ENCODE measurements at places on chromosomes 11 and 22. TPM values are rescaled to one million over a fixed set of nuclear protein-coding genes. Genes with fewer than 3 reads are reported as not detected.
A peak's percentile ranks its signal among the peaks of the same experiment; 100 is the strongest.

- no peak for DNase-seq
Measured at GRCh38 chr22:43526117-43526655, 114.4 kb downstream of the MPPED1 start.

DNA sequence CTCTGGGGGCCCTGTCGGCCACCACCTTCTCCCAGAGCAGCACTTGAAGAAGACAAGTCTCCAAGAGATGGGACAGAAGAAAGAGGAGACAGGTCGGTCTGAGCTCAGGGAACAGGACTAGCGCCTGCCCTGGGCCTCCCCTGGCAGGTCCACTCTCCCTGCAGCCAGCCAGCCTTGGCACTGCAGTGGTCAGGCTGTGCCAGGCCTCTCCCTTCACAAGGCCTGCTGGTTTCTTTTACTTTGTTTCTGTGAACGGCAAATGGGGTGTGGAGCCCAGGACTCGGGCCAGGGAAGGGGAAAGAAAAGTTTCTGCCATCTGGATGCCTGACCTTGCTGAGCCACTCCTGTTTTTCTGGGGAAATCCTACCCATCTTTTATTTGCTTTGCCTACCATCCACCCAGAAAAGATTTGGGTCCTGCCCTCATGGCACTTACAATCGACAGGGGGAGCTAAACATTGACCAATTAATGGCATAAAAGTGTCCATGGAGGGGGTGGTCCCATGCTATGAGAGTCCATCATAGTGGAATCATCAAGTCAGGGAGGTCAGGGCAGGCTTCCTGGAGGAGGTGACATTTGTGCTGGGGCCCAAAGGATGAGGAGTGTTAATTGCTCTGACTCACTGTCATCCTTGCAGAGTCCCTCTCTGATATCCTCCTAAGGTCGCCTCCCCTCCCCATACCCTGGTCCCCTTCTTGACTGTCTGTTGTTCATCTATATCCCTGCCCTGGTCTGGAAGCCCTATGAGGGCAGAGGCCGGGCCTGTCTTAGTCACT, 65.2 kb downstream of the NFAM1 start:
- DNase-seq, result no peak

- no peak for DNase-seq
Measured at GRCh38 chr11:105132716-105133511, 6.7 kb downstream of the CARD18 start.

DNA sequence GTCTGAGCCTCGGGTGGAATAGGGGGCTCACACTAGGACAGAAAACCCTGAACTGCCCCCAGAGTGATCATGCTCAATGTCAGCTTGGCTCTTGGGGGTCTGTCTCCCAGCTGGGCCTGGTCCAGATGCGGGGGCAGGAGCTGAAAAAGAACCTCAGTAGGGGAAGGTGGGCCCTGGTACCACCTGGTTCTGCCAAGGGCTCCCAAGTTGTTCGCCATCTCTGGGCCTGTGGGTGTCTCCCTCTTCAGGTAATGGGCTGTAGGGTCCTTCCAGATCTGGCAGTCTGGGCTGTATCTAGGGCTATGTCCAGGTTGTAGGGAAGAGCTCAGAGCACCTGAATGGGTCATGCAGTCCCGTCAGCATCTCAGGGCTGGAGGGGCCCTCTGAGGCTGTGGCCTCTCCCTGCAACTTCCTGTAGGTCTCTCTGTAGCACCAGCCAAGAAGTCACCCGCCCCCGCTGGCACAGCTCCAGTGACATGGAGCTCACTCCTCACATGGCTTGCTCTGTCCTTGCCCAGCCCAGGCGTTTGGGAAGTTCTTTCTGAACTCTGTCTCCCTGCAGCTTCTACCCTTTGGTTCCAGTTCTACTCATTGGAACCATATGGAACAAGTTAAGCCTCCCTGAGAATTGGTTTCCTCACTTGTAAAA, 33.0 kb upstream of the SOX10 start:
- DNase-seq, result no peak

GRCh38 chr11:65181569-65182257, at the start of gene CAPN1:
CAPN1 (plus strand) TSS chr11:65181928; CDS start chr11:65182702, 774 bp downstream.
- DNase-seq, result no peak

DNA sequence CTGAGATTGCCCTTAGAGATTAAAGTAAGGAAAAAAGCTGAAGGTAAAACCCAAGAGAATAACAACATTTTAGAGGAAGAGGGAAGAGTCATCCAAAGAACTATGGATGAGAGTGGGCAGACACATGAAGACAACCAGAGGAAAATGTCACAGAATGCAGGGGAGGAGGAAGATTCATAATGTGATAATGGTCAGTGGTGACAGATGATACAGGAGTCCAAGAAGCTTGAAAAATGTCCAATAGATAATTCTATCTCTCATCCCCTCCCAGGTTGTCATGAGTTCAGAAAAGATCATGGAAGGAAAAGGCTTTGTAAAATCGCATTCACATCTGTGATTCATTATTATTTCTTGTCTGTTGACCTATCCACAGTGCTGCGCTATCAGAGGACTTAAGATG, 282.3 kb upstream of the CCDC90B start:
- DNase-seq, result no peak

DNA sequence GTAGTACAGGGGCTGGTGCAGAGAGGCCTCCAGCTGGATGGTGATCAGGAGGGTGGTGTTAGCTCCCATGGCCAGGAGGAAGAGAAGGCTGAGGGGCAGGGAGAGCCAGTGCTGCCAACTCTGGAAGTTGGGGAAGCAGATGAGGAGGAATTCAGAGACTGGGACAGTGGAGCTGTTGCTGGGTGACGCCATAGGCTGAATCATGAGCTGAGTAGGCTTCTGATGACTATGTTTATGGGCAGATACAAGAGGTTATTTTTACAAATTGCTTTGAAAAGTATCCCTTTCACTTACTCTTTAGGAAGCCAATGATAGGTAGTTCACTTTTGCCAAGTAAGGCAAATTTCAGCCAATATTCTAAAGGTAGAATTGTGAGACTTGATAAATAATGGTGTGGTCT, 3.1 kb downstream of the OR56A1 start:
- no peak for DNase-seq

DNA sequence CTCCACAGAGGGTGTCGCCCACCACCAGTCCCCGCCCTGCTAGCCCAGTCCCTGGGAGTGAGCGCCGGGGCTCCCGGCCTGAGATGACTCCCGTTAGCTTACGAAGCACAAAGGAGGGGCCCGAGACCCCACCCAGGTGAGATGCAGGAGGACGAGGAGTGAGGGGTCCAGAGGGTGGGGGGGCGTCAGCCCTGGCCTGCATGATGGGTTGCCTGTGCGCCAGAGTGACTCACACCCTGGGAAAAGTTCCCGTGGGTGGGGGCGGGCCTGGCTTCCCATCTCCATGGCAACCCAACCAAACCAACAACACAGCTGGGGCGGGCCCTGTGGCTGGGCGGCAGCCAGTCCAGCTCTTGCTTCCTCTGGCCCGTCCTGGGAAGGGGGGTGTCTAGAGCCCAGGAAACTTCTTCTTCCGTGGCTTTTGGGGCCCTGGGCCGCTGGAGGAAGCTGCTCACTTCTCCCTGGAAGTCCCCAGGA, 4.5 kb downstream of the GAS2L1 start:
- DNase-seq, result no peak

DNA sequence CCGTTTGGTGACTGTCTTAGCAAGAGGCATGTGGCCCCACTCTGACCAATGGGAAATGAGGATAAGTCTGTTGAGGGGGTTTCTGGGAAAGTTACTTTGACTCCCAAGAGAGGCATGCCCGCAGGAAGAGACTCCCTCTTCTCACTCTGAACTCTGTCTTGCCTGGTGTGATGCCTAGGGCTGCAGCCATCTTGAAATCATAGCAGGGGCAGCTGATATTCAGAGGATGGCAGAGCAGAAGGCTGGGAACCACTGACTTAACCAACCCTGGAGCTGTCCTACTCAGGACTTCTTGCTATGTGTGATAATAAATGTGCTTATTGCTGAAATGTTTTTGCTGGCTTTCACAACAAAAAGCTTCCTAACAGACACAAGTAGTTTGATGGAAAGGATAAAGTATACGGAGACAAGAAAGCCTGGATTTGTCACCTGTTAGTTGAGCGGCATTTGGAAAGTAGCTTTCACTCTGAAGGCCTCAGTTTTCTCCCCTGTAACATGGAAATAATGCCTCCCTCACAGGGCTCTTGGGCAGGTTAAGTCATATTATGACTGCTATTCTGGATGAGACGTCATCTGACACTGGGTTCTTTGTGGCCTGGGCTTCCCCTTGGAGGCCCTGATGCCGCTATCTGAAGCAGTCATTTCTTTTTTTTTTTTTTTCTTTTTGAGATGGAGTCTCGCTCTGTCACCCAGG, 128.5 kb downstream of the CEP164 start:
- no peak for DNase-seq

GRCh38 chr11:69367211-69367964, 73.4 kb downstream of the MYEOV start:
- DNase-seq, result no peak

DNA sequence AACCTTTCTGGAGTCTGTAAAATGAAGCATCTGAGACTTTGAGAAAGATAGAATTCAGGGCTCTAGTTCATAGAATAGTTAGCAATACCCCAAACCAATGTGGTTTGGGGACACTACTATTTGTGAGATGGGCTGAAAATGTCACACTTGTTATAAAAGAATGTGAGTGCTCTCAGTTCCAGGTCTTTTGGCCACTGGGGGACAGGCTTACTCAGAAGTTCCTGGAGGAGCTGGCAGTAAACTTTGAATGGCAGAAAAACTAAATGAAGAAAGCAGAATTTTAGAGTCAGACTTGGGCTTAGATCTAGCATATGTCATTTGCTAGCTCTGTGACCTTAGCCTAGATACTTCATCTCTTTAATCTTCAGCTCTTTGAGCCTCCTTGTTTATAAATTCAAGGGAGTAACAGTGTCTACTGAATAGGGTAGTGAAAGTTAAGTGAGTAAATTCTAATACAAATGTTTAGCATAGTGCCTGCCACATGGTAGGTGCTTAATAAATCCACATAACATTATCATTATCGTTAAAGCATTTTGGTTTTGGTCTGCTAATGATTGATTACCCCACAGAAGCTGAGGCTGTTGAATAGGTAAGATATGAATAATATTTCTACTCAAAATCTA, 3.7 kb downstream of the LYVE1 start:
- DNase-seq, result no peak

GRCh38 chr11:118914987-118915386, 10.7 kb downstream of the BCL9L start:
- no peak for DNase-seq

DNA sequence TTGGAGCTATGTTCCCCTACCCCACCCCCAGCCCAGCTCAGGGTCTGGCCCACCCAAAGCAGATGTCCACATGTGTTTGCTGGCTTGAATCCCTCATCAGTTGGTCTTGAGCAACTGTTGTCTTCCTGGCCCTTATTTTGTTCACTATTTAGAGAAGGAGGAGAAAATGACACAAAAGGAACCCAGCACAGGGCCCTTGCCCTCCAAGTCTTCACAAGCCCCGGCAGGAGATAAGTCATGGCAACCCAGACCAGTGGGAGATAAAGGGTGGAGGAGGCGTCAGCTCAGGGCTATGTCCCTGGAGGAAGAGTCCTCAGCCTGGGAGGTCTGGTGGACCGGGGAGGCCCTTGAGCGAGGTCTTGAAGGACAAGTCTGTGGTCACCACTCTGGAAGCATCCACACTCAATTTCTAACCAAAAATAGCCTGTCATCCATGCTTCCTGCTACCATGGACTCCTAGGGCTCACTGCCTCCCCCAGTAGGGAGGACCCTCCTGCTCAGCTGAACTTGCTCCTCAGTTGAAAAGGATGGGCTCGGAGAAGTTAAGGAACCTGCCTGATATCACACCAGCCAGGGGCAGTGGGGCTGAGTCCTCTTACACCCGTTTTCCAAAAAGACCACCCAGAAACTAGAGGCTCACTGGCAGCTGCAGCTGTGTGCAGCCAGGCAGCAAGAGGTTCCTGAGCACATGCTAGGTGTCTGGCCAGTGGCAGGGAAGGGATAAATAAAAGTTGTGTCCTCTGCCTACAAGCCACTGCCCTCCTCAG, 1.8 kb upstream of the RAB3IL1 start:
- no peak for DNase-seq

DNA sequence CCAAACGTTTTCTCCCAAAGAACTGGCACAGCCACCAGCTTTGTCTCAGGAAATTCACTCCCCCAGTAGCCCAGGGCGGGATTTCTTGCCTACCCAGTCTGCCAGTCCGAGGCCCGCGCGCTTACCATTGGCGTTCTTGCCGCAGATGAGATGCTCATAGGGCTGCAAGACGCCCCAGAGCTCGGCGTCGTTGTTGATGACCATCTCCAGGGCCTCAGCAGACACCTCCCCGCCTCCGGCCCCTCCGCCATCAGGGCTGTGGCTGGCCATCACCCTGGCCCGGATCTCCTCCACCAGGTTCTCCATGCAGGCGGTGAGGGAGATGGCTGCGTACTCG, 1.3 kb downstream of the ABTB2 start:
- DNase-seq, result no peak

- no peak for DNase-seq
Measured at GRCh38 chr22:48088926-48089536, 1326.6 kb downstream of the TBC1D22A start.

DNA sequence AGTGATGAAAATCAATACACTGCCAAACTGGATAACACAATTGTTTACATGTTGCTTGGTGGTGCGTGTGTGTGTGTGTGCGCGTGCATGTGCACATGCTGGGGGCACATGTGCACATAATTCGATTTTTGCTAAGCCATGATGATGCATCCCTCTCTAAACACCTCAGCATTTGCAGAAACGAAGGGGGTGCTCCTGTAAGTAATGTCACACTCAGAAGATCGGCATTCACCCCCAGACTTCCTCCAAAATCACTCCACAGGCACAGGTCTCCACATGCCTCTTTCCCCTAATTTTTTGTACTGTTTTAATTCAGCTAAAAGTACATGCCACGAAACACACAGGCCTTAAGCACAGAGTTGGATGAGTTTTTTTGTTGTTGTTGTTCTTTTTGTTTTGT, 341.5 kb downstream of the SHANK2 start:
- DNase-seq, result no peak

GRCh38 chr11:100235085-100235484, 452.0 kb upstream of the ARHGAP42 start:
- no peak for DNase-seq

DNA sequence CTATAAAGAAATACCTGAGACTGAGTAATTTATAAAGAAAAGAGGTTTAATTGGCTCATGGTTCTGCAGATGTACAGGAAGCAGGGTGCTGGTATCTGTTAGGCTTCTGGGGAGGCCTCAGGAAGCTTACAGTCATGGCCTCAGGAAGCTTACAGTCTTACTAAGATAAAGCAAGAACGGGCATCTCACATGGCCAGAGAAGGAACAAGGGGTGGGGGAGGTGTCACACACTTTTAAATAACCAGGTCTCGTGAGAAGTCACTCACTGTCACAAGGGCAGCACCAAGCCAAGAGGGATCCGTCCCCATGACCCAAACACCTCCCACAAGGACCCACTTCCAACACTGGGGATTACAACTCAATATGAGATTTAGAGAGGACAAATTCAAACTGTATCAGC, 192.8 kb upstream of the B3GAT1 start:
- DNase-seq, result peak; percentile 54

GRCh38 chr11:92596596-92597317, 372.1 kb downstream of the FAT3 start:
- no peak for DNase-seq

GRCh38 chr11:11163669-11164333, 189.2 kb downstream of the CSNK2A3 start:
- DNase-seq, result no peak

Gene GAB4
- total RNA-seq, result not detected

Gene SCGB2A2
- not detected for total RNA-seq

Gene KIRREL3
- not detected for total RNA-seq

Gene CCDC157
- total RNA-seq, result 4.2 TPM

Gene C11orf87
- not detected for total RNA-seq

Gene CNTN5
- total RNA-seq, result 0.25 TPM

Gene OR8I2
- total RNA-seq, result not detected

Data from vagina (tissue), 2 donors.